ENCODE measurements at places on chromosomes 5 and 9.
A peak's percentile ranks its signal among the peaks of the same experiment; 100 is the strongest.

DNA sequence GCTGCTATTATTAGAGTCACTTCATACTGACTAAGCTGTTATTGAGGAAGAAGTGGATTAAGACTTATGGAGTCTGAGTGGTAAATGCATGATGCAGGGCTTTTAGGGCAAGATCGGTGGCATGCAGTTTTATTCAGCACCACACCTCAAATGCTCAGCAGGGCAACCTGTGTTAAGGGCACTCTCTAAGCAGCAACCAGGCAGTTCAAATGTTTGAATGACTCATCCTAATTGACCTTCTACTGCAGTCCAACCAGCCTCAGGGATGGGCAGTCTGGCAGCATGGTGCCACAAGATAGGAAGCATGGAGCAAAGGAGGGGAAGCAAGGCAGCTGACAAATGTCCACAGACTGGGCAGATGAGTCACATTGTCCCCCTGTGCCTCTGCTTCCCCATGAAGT is 80.2 kb upstream of the MIER3 start:
- DNase-seq: no peak

GRCh38 chr9:35749515-35750255 is 598 bp downstream of the RGP1 start:
- DNase-seq: peak; percentile 35

- DNase-seq: no peak
These were observed 141.4 kb downstream of the MED10 start for GRCh38 chr5:6236858-6237481.

DNA sequence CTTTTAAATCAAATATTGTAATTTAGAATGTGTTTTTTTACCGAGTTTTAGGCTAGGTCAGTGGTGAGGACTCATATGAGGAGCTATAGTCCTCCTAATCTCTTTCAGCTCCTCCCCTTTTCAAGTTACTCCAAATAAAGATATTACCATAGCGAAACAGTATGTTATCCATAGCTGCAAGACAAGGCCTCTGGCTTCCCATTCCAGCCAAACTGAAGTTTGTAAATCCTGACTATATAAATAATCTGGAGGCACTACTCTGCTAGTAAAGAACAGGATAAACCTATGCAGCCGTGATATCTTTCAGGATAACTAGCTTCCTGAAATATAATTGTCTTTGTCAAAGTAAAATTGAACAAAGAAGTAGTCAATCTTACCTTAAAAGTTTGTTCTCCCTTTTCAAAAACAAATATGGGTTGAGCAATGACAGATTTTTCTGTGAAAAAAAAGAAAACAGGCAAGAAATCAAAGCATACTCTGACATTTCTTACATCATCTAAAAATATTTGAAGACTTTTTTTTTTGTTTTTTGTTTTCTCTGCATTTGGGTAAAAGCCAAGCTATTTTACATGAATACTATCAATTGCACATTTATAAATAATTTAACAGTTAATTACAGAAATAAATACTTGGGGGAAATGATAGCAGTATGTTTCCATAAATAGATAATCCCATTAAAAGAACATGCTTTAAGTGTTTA is 29.3 kb upstream of the NADK2 start:
- no peak for DNase-seq

DNA sequence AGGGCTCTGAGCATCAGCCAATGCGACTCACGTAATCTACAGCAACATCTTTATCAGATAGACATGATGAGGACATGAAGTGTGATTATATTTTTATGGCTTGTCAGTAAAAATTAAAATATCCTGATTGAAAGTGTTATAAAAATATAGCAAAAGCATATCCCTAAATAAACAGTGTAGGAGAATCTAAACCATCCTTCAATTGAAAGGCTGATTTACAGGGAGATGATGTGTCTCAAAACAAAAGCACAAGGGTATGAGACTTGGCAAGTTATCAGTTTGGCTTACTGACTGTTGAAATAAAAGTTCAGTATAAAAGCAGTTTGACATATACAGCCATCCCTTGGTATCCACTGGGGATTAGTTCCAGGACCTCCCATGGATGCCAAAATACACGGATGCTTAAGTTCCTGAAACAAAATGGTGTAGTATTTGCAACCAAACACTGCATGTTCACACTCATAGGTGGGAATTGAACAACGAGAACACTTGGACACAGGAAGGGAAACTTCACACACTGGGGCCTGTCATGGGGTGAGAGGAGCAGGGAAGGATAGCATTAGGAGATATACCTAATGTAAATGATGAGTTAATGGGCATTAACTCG is 149.9 kb upstream of the MAP1B start:
- DNase-seq: no peak

GRCh38 chr9:127256324-127256723 is 8.2 kb upstream of the GARNL3 start:
- DNase-seq: no peak

GRCh38 chr5:105581988-105582690 is 2019.5 kb upstream of the NUDT12 start:
- no peak for DNase-seq
